ENCODE measurements at places on chromosomes 4 and X. TPM values are rescaled to one million over a fixed set of nuclear protein-coding genes. Genes with fewer than 3 reads are reported as not detected.

Gene TRIM2
- 18.2 TPM for polyA plus RNA-seq

GRCh38 chr4:10181745-10182445, 65.3 kb upstream of the WDR1 start:
- no peak for DNase-seq

GRCh38 chr4:27381815-27382214, 521.2 kb downstream of the STIM2 start:
- DNase-seq = no peak

DNA sequence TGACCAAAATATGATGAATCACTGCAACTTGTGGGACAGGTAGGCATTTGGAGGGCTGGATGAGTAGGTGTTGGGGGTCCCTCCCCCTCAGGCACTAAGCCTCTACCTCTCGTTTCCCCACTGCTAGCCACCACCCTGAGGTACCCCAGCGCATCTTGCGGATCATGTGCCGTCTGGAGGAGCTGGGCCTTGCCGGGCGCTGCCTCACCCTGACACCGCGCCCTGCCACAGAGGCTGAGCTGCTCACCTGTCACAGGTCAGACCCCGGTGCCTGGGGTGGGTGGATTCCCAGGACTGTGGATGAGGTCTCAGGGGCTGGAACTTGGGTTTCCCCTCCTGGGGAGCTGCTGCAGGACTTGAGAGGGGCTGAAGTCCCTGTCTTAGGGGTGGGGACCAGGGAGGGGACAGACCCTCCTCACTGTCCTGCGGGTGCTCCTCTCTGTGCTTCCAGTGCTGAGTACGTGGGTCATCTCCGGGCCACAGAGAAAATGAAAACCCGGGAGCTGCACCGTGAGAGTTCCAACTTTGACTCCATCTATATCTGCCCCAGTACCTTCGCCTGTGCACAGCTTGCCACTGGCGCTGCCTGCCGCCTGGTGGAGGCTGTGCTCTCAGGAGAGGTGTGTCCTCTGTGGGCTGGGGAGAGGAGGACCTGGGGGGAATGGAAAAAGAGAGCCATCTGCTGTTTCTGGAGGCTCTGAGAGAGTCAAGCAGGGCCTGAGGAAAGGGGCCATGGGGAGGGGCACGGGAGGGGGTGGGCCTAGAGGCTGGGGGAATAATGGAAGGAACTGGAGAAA, 10.1 kb upstream of the ERAS start:
- no peak for DNase-seq

DNA sequence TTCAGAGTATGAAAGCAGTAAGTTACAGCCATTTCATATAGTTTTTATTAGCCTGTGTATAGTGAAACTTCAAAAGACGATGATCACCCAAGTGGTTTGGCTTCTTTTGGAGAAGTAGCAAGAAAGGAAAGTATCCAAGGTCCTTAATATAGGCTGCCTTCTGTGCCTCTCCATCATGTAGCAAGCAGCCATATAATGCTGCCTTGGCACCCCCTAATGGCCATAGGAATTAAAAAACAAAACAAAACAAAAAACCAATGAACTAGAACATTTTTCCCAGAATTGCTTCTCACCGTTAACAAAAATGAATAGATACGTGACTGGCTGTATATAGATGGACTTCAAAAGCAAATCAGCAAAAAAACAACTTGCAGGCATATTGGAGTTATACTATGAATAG, 18.9 kb downstream of the LAMP2 start:
- DNase-seq = no peak

DNA sequence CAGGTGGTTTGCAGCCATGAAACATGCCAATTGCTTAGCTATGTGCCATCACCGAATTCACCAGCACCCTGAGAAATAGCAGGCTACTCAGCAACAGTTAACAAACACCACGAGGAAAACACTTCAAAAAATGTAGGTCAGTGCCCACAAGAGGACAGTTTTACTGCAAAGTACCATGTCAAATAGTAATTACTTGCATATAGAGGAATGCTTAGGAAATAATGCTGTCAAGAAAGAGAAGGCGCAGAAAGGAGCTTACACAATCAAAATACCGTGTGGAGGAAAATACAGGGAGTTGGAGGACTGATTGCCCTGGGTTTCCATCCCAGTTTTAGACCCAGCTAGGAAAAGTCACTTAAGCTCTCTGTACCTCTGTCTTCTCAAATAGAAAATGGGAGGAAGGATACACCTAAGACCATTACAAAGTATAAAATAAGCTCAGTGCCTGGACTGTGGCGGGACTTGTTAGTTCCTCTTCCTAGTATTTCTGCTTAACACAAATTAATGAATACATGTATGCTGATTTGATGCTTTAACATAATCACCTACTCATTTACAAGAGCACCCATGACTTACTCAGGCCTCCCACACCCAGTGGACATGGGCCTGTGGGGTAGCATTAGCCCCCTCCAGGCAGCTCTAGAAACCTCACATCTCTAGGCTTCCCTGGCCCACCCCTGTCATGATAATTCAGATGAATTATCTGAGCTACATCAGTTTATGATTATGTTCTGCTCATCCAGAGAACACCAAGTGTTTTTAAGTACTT, 44.5 kb upstream of the IL21 start:
- no peak for DNase-seq

DNA sequence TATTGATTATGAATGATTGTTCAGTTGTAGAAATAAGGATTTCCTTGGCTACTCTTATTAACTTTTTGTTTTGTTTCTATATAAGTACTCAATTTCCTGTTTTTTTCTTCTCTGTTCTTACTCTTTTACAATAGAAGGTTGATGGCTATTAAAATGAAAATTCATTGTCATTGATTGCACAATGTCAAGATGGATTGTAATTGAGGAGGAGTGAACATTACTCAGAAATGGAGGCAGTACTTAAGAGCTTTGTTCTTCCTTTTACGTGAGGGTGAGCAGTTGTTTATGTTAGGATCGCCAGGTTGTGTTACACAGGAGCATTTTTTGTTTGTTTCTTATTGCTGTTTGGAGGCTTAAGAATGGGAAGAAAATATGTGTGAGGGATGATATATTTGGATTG, 2062.4 kb downstream of the ARAP2 start:
- DNase-seq = no peak

Gene ELF4
- 10.2 TPM for polyA plus RNA-seq

GRCh38 chr4:135122457-135122856, 920.9 kb upstream of the PABPC4L start:
- no peak for DNase-seq

DNA sequence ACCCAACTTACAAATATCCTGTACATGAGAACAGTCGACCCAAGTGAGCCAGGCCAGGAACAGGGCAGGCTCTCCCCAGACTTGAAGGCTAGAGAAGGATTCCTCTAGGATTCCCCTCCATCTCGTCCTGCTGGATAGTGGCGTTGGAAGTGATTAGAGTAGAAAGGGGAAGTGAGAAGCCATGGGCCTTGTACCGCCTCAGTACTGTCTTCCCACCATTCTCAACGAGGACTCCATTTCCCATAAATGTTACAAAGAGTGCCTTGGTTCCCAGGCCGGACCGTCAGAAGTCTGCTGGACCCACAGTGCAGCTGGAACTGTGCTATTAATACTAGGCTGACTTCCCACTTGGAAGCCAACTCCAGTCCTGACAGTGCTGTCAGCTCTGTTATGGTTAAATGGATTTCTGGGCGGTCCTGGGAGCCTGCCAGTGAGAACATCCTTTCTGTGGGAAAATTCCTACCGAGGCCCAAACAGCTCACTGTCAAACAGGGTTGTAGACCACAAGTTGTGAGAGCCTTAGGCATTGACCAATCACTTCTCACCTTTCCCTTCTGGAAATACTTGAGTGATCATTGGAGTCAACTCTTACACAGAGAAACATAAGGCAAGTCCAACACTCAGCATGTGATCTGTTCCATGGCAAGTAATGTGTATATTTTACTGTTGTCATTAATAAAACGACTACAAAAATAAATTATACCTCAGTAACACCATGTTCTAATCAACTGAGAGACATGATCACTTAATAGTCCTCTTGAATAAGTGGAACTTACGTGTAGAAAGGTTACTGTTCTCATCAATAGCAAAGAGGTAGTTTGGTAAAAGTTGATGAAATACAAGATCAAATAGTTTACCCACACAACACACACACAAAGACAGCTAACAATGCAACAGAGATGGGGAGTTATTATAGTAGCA, 58.4 kb downstream of the AMELX start:
- DNase-seq = peak; percentile 46

DNA sequence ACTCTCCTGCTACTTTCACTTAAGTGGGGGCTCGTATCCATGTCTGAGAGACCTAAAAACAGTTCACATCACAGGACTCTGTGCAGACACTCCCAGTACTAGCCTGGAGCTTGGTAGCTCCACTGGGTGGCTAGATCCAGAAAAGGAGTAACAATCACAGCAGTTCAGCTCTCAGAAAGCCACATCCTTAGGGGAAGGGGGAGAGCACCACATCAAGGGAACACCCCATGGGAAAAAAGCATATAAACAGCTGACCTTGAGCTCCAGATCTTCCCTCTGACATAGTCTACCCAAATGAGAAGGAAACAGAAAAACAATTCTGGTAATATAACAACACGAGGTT, 175.8 kb downstream of the FAM13A start:
- DNase-seq = no peak

- no peak for DNase-seq
These were observed 118.0 kb downstream of the SHISA3 start for GRCh38 chr4:42515156-42515884.

Gene NR3C2
- 15.1 TPM for polyA plus RNA-seq

DNA sequence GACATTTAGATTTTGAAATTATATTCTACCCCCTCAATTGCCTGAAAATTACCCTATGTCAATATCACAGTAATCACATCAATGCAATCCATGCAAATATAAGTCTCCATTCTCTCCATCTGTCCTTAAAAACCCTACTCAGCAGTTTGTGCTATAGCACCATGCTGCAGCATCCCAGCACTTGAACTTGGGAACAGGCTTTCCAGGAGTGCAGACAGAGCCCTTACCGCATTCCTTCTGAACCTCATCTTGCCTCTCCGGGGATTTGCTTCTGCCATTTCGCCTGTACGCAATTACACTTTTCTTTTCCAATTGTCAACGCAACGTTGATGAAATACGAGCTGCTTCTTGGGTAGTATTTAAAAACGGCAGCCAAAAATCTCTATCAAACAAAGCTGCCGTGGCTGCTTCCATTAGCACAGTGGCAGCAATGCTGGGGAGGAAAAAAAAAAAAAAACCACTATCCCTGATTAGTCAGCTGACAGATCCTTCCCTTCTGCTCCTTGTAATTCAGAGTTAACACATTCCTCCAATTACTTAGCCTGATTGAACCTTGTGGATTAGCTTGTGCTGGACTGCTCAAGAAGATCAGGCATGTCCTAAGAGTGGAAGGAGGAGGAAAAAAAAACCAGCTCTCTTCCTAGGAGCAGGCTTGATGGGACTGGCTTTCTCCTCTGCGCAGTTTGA, 65.6 kb downstream of the MCF2 start:
- DNase-seq = peak; percentile 5

DNA sequence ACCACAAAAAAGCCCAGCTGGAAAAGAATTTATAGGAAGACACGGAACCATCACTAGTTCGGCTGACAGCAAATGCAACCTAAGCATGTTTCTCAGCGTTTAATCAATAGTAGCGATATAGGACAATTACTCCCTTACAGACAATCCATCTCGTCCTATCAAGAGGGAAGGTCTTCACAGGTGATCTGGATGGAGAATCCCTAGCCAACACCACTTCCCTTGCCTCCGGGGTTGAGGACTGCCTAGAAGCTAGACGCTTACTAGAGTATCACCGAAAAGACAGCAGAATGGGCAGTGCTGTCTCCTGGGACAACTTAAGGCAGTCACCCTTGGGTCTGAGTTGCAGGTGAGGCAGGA, 32.1 kb upstream of the MAML3 start:
- DNase-seq = no peak

GRCh38 chrX:1323315-1323714, 13.3 kb upstream of the IL3RA start:
- peak; percentile 20 for DNase-seq

Gene RHOH
- 0.19 TPM for polyA plus RNA-seq

Gene TCEANC
- polyA plus RNA-seq = 5.2 TPM

- DNase-seq = no peak
These were observed 8.0 kb downstream of the EXOC1L start for GRCh38 chr4:55827582-55827981.
